ENCODE measurements at places on chromosomes 12 and 14. TPM values are rescaled to one million over a fixed set of nuclear protein-coding genes. Genes with fewer than 3 reads are reported as not detected.

DNA sequence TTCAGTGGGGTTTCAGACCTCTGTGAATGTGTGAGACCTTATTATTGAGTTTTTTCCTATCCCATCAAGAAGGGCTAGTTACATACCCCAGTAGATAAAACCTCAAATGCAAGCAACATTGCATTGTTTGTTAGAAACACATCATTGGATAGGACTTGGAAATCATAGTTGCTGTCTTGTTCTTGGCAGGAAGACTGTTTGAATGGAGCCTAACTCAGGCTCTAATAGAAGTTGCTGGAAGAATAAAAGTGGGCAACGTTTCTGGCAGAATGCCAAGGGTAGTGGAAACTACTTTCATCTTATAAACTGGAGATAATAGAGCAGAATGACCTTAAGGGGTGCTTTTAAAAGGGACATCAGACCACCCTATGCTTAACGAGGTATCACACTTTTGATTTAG, 9.9 kb upstream of the PTHLH start:
- no peaks in the 10 kb centered on the region for H3K4me1 ChIP-seq
- no peak overlapping the region for H3K27ac ChIP-seq
- DNase-seq, result no peak
- no peak overlapping the region for H3K4me3 ChIP-seq
- H3K27me3 ChIP-seq, result peaks cover 12% of the 10 kb centered on the region

GRCh38 chr12:110841007-110841406, 5.8 kb upstream of the CCDC63 start:
- H3K27me3 ChIP-seq, result peaks cover 6% of the 10 kb centered on the region
- no peak overlapping the region for H3K4me3 ChIP-seq
- H3K36me3 ChIP-seq, result no peaks in the 10 kb centered on the region
- H3K27ac ChIP-seq, result no peak overlapping the region
- DNase-seq, result no peak
- no peaks in the 10 kb centered on the region for H3K4me1 ChIP-seq

- H3K36me3 ChIP-seq, result no peaks in the 10 kb centered on the region
- peaks cover 5% of the 10 kb centered on the region for H3K4me1 ChIP-seq
- DNase-seq, result no peak
These were observed 49.9 kb downstream of the ZNF641 start for GRCh38 chr12:48300774-48301173.

DNA sequence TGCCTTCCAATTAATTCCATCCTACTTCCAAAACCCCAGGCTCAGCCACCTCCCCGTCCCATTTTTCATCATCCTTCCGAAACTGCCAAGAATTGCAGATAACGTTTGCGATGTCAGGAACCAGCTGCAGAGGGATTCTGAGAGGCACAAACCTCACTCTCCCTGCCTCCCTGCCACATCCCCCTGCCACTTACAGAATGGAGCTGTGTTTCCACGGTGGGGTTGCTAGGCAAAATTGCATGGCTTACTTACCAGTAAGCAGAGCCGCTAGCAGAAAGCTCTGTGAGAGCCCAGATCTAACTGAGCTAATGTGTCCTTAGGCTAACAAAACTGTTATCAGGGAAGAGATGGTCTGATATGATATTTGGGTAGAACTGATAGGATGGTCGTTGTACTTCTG, 127.4 kb downstream of the KCNK10 start:
- no peak overlapping the region for H3K27ac ChIP-seq
- no peaks in the 10 kb centered on the region for H3K36me3 ChIP-seq
- peak; percentile 21 for DNase-seq
- H3K4me3 ChIP-seq, result no peak overlapping the region

DNA sequence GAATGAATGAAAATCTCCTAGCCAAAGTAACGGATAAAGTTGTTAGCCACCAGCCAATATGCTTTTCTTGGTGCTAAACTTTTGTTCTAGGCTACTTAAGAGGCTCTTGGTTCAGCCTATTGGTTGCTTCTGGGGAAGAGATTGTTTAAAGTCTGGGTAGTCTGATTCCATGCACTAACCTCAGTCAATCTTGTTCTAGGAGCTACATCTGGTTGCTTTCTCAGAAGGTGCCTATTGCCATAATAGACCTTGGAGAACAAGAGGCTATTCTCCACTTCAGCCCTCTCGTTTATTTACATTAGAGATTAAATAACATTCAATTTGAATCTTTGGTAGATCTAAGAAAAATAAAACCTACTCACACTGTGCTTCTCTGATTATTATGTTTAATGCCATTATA, 40.8 kb upstream of the OTOGL start:
- no peak overlapping the region for H3K27ac ChIP-seq
- no peak overlapping the region for H3K4me3 ChIP-seq
- DNase-seq, result no peak
- no peaks in the 10 kb centered on the region for H3K27me3 ChIP-seq

DNA sequence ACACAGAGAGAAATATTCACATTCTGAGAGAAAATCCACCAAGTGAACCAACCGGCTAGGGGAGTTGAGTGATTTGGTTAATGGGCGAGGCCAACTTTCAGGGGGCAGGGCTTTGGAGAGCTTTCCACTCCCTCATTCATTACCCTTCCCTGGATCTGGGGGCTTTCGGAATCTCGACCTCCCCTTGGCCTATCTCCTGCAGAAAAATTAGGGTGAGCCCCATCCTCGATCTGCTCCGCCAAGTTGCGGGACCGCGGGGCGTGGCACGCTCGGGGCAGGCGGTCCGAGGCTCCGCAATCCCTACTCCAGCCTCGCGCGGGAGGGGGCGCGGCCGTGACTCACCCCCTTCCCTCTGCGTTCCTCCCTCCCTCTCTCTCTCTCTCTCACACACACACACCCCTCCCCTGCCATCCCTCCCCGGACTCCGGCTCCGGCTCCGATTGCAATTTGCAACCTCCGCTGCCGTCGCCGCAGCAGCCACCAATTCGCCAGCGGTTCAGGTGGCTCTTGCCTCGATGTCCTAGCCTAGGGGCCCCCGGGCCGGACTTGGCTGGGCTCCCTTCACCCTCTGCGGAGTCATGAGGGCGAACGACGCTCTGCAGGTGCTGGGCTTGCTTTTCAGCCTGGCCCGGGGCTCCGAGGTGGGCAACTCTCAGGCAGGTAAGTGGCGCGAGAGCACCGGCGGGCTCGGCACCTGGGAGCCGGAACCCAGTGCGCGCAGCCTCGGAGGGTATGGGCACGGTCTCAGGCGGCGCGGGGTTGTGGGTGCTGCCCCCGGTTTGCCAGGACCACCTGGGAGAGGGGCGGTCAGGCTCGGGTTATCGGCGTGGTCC, at the start of gene ERBB3:
ERBB3 (plus strand) TSS at position 443 of the 833 bp plus-strand sequence; CDS start at position 579, 136 bp downstream.
- peak within 1 kb of the TSS; percentile 54 for H3K4me3 ChIP-seq
- DNase-seq, result peak; percentile 84
- H3K4me1 ChIP-seq, result peaks cover 6% of the 10 kb centered on the region
- H3K27me3 ChIP-seq, result no peaks in the 10 kb centered on the region
- no peaks in the 10 kb centered on the region for H3K36me3 ChIP-seq
- H3K27ac ChIP-seq, result peak within 1 kb of the TSS; percentile 62

DNA sequence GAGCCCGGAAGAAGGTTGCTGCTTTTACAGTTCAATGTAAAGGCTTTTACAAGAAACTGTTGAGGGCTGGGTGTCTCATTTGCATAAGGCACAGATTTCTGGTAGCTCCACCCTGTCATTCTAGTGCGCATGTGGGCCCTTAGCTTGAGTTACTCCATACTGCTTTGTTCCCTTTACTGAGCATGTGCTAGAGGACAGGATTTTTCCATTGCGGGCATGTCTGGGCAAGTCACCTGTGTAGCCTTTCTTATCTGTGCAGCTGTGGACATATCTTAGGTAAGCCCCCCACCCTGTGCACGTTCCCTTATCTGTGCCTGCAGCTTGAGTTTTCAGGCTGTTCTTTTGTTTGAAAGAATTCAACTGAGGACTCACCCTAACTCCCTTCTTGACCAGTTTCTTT, 56.2 kb upstream of the ARHGAP5 start:
- H3K4me3 ChIP-seq, result no peak overlapping the region
- no peak overlapping the region for H3K27ac ChIP-seq
- no peaks in the 10 kb centered on the region for H3K27me3 ChIP-seq
- H3K36me3 ChIP-seq, result no peaks in the 10 kb centered on the region

DNA sequence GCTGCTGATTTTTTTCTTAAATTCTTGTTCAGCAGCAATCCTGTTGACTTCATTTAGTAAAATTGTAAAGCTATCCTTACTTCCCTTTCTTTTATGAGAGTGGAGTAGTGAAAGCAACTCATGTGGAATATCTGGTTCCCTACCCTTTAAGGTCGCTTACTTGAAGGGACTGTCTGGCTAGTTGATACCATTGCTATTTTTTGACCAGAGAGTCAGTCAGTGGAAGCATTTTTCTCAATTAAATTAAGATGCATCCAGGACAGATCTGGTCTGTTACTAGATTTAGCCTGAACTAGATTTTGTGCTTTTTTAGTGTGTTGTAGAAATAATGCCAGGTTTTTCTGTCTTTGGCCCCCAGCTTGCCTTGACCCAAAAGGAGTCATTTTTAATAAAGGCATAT, 18.0 kb downstream of the TTC8 start:
- H3K27me3 ChIP-seq, result no peaks in the 10 kb centered on the region
- no peak for DNase-seq
- H3K4me3 ChIP-seq, result no peak overlapping the region
- H3K4me1 ChIP-seq, result no peaks in the 10 kb centered on the region
- no peaks in the 10 kb centered on the region for H3K36me3 ChIP-seq
- no peak overlapping the region for H3K27ac ChIP-seq

DNA sequence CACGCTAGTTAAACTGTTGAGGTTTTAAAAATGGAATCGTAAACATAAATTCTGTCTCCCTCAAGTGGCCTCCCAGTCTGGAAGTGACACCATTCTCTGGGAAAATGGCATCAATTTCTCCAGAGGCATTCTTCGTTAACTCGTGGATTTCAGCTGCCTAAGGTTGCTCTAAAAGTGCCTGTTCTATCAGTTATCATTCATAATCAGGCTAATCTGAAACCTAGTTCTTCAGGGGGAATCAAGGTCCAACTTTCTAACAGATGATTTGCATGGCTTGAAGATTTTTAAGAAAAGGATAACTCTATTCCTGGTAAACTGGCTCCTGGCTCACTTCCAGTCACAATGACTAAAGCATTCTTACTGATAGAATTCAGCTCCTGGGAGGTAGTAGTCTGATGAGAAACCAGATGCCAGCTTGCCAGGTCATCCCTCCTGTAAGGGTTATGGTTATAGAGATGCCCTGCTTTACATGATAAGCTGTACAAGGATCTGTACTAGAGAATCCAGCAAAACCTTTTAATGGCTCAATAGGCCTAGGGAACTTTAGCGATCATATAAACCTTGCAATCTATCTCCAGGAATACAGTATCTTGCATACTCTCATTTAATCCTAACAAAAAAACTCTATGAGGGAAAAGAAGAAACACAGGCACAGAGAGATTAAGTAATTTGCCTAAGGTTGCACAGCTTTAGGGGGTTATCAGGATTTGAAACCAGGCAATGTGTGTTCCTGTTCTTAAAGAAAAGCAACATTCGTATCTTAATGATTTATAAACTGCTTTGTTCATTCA, 1.5 kb downstream of the L3HYPDH start:
- H3K4me1 ChIP-seq, result peaks cover 19% of the 10 kb centered on the region
- H3K4me3 ChIP-seq, result no peak overlapping the region
- peak; percentile 31 for DNase-seq
- H3K36me3 ChIP-seq, result peaks cover 9% of the 10 kb centered on the region
- H3K27ac ChIP-seq, result peak overlapping the region; percentile 80

DNA sequence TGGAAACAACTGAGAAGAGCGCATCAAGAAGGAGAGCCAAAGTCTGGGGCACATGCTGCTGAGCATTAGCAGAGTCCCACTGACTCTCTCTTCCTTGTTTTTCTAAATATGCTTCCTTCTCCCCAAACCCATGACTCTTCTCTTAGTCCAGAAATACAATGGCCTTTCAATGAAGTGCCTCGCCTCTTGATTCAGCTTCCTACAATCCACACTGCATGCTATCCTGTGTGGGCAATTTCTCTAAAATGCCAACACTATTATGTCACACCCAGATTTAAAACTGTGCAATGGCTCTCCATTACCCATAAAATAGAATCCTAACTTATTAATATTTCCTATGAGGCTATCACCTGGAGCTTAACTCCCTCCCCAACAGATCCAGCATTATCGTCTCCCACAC, 198.6 kb downstream of the RPAP3 start:
- H3K27ac ChIP-seq, result no peak overlapping the region
- no peak overlapping the region for H3K4me3 ChIP-seq
- no peaks in the 10 kb centered on the region for H3K4me1 ChIP-seq
- no peaks in the 10 kb centered on the region for H3K36me3 ChIP-seq

SLCO1C1 gene
- total RNA-seq, result not detected

GLT1D1 gene
- total RNA-seq, result 1.5 TPM

PLCZ1 gene
- not detected for total RNA-seq

HOXC12 gene
- not detected for total RNA-seq

PRKD1 gene
- 20.9 TPM for total RNA-seq

Data from lung (tissue), 17 donors.